ENCODE measurements at places on chromosomes 16 and 17.

DNA sequence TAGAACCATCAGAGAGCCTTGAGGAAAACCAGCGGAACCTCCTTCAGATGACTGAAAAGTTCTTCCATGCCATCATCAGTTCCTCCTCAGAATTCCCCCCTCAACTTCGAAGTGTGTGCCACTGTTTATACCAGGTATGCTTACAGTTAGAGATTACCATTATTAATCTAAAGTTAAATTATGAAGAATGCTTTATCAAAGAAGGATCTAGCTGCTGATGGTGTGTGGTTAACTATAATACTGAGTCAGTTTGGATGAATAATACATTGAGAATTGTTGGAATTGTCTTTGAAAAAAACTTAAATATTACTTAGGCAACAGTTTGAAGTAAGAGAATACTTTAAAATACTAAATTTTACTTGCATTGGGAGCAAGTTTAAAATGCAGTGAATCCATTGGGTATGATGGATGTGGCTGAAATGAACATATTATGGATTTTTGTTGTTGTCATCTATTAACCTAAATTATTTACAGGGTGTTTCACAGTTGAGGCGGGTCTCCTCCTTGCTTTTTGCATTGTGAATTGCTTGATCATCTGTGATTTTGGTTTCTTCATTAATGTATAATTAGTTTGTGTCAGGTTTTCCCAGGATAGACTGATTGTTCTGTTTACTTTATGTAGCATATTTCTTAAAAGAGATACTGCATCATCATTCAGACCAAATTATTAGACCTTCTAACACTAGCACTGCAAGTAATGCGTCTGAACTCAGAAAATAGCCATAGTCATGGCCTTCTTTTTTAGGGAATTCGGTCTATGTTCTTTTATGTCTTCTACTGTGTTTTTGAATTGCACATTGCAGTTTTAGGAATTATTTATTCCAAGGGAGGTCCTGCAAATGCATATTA, 47.8 kb downstream of the OMG start:
- DNase-seq = no peak

- DNase-seq = no peak
These were observed 39.9 kb downstream of the OTOA start for GRCh38 chr16:21703589-21704174.

DNA sequence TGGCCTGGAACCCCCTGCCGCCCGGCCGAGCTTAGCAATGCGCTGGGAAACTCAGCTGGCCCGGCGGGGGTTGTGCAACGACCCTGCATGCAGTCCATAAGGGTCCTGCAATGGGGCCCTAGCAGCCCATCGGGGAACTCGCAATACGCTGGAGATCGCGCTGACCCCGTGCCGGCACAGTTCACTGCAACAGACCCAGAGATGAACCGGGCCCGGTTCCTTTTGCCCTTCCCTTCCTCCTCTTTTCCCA, 375 bp downstream of the SLC25A11 start:
- no peak for DNase-seq

DNA sequence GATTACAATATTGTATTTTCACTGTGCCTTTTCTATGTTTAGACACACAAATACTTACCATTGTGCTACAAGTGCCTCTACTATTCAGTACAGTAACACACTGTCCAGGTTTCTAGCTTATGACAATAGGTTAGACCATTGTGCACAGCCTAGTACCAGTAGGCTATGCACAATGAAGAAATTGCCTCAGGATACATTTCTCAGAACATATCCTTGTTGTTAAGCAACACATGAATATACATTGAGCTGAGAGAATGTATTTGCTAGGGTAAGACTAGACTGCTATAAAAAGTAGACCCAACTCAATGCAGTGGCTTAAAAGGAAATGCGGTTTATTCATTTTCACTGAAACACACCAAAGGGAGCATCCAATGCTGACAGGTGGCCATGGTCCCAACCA, 285.1 kb downstream of the HS3ST3A1 start:
- no peak for DNase-seq

DNA sequence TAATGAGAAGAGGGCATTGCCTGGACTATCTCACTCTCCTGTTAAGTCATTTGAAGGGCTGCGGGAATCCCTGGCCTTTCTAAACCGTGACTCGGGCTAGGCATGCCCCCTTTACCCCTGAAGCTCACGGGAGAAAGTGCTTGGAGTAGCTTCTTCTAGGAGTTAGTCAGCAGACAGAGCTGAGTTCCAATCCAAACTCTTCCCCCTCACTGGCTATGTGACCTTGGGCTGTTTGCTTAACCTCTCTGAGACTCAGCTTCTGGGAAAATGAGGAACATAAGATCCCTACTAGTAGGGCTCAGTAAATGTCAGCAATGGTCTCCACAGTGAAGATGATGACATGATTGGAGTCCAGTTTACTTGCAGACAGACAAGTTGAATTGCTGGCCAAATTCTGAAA, 5.7 kb upstream of the B9D1 start:
- DNase-seq = no peak

GRCh38 chr17:49557312-49558024, 18.2 kb upstream of the NXPH3 start:
- DNase-seq = peak; percentile 43
